ENCODE measurements at places on chromosomes 11 and 22.

GRCh38 chr22:20022231-20022977 is 1.5 kb downstream of the TANGO2 start:
- DNase-seq = no peak

DNA sequence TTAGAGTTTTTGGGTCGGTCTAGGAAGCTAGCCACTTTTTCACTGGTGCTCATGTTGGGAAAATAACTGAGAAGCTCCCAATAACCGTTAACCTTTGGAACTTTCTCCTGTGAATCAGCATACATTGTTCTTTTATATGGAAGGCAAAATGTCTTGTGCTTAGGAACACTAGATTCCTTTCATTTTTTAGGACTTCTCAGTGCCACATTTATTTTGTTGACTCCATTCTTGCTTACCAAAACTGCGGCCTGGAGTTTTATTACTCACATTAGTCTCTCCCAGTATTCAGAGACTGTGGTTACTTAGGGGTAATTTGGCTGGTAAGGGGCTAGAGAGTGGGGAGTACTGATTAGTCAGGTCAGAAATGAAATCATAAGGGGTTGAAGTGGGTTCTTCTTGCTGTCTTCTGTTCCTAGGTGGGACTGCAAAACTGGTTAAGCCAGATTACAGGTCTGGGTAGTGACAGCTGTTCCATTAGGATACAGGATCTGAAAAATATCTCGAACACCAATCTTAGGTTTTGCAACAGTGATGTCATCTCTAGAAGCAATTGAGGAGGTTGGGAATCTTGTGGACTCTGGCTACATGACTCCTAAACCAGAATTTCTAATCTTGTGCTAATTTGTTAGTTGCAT is 631.4 kb upstream of the LUZP2 start:
- no peak for DNase-seq

DNA sequence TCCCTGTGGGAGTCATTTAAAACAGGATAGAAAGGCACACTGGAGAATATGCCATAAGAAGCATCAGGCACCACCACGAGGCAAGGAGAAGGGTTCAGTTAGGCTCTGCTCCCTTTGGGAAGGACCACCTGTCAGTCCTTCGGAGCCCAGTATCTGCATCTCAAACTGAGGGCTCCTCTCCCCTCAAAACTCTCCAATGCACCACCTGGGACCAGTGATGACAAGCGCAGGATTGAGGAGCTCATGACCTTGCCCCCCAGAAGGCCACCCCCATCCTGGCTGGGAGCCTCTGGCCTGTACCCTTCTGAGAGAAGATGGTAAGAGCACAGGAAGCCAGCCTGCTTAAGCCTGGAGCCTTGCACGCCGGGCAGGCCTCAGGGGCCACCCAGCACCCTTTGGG is 39.4 kb downstream of the OPCML start:
- no peak for DNase-seq

DNA sequence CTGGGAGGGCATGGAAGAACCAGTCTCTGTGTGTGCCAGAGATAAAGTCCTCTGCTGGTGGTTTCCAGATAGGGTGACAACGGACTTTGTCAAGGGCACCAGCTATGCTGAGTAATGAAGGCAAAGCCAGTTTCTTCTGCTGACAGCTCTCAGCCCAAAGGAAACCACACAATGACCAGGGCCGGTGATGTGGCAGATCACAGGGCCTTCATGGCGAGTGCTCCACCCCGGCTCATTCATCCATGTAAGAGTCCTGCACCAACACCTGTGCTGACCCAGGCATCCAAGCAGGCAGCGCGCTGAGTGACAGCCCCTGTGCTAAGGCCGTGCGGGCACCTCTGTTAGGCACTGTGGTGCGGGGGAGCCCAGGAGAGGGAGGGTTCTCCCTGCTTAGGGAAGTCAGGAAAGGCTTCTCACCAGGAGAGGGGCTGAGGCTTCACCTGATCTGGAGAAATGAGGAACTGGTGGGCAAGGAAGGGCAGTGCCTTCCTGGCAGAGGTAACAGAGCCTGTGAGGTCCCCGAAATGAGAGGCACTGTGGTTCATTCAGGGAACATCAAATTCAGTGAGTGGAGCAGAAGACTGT is 33.8 kb downstream of the TP53I11 start:
- no peak for DNase-seq

- DNase-seq = no peak
Measured at GRCh38 chr11:17791144-17791543, 56.6 kb downstream of the KCNC1 start.

DNA sequence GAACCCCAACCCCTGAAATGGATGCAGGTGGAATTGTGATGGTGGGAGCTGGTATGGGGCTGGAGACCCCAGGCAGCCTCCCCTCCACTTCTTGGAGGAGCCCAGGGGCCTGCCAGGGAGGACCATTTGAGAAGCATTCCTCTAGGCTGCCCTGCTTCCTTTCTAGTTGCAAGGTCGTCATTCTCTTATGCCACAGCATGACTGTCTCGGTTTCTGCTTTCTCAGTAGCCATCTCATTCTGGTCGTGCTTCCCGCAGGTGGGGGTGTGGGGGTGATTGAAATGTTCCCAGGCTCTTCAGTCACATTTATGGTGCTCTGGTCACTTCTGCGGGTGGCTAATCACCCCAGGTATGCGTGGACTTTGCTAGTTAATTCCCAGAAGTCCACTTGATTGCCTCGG is 223.7 kb upstream of the TBCEL start:
- DNase-seq = no peak

- no peak for DNase-seq
Measured at GRCh38 chr22:49848690-49849160, 4.9 kb upstream of the ZBED4 start.

GRCh38 chr22:31243339-31244045 is 31.4 kb downstream of the LIMK2 start:
- no peak for DNase-seq

DNA sequence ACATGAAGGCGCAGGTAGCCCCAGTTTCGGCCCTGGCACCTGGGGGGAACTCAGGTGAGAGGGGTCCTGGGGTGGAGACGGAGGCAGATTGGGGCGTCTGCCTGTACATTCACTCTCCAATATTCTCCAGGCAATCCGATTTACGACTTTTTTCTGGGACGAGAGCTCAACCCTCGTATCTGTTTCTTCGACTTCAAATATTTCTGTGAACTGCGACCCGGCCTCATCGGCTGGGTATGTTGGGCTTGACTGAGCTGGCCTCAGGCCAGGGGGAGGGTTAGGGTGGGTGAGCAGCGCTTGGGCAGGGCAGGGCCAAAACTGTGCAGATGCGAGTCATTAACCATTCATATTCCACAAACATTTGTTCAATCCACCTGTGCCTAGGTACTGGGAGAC is 1.7 kb downstream of the TM7SF2 start:
- no peak for DNase-seq

DNA sequence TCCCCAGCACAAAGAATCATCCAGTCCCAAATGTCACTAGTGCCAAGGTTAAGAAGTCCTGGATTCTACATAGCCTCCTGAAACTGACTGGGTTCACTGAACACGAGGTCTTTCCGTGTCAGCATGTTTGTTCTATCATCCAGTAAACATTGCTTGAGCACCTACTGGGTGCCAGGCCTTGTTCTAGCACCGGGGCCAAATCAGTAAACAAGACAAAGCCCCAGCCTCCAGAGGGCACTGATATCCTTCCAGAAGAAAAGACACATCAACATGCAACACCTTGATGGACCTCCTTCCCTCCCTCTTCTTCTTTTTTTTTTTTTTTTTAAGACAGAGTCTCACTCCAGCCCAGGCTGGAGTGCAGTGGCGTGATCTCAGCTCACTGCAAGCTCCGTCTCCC is 26.9 kb downstream of the TPST2 start:
- DNase-seq = no peak

DNA sequence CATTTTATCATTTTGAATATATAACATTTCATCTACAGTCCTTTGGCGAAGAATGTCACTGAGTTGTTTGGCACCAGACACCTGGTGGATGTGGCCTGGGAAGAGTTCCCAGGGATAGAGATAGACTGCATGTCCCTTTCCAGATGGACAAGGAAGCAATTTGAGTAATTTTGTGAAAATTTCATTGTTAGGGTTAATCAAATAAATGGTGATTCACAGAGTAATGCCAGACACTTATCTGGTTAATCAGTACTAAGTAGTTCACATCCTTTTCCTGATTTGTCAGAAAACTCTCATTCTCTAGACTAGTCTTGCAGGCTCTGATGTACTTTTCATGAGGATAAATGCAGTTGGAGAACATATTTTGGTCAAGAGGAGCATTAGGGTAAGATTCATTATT is 41.6 kb downstream of the NAALAD2 start:
- DNase-seq = no peak

- no peak for DNase-seq
Measured at GRCh38 chr11:117688255-117688797, 108.7 kb downstream of the DSCAML1 start.

GRCh38 chr11:102014756-102015155 is 32.5 kb upstream of the CFAP300 start:
- no peak for DNase-seq

GRCh38 chr11:115325523-115325922 is 178.7 kb downstream of the CADM1 start:
- DNase-seq = no peak

DNA sequence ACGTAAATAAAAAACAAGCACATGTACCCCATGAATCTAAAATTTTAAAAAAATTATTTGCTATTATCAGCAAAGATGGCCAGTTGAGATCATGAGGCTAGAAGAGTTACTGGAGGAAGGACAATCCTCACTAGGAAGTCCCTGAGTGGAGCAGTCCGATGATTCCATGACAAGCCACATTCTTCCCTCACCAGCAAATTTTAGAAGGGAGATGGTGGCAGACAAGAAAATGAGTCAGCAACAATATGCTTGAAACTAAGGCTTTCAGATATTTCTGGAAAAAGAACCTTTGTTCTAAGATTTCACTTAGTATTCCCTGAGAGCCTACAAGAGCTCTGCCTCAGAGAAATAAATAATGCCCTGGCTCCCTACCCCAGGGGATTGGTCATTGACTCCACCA is 34.9 kb downstream of the P4HA3 start:
- no peak for DNase-seq

GRCh38 chr11:94201004-94201465 is 72.4 kb downstream of the PANX1 start:
- DNase-seq = no peak

DNA sequence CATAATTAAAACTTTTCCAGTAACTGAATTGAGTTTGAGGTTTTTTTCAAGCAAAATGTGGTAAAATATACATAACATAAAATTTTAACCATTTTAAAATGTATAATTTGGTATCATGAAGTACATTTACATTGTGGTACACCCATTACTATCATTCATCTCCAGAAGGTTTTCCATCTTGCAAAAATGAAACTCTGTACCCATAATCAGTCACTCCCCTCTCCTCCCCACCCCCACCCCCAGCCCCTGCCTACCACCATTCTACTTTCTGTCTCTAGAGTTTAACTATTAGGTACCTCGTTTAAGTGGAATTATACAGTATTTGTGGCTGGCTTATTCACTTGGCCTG is 63.7 kb downstream of the MICAL2 start:
- DNase-seq = no peak

- DNase-seq = peak; percentile 82
Measured at GRCh38 chr22:42581762-42582716, 28.3 kb downstream of the SERHL2 start.

DNA sequence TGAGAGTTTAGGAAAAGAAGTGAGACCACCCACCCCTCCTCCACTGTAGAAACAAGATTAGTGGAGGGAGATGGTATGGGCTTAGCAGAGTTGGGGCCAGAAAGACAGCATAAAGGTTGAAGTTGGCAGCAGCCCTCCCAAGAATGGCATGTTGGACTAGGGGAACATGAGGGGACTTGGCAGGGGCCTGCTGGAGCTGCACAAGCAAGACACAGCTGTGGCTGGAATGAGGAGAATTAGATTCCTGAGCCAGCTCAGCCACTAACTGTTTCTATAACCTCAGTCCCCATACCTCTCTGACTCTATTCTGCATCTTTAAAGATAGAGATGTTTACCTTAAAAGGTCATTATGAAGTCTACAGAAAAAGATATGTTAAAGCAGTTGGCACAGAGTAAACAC is 13.2 kb downstream of the MAP6 start:
- no peak for DNase-seq

GRCh38 chr11:100865443-100866065 is 178.5 kb downstream of the ARHGAP42 start:
- no peak for DNase-seq

GRCh38 chr22:45922256-45922655 is 54.7 kb downstream of the WNT7B start:
- no peak for DNase-seq

DNA sequence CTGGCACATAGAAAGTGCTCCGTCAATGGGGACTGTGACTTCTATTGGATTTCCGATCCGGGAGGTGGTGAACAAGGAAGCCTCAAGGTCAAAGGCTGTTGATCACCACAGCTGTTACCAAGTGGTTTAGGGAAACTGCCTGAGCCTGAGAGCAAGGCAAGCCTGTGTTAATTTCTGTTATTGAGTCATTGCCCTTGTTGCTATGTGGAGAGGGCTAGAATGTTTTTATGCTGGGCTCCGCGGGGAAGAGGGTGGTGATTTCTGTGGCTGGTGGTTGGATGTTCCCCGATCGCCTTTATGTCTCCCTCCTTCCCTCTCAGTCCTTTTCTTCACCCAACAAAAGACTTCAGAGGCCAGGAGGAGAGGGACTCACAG is 108.5 kb upstream of the ALX4 start:
- DNase-seq = no peak

DNA sequence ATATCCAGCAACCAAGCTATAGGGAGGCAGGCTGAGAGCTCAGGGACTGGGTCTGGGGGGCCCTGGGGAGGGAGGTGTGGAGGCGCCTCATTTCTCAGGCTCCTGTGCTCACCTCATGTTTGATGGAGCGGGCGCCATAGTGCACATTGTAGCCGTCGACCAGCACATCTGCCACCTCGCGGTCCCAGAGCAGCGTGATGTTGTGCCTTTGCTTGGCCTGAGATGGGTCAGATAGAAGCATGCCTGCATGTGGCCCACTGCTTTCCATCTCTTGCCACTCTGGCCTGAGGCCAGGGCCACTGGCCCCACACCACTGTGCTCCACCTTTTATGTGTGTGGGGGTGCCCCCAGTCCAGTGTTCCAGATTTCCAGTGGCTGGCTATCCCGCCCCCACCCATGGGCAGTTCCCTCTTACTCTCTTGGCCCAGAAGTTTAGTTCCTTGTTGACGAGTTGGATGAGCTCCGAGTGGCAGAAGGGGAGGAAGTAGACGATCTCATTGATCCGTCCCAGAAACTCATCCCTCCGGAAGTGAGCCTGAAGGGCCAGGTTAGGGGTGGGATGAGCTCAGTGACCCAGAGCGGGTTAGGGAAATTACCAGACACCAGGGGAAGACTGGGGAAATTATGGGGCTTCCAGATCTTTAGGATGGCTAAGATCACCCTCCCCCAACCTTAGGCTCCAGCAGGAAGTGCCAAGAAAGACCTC is 50.1 kb upstream of the PHOX2A start:
- no peak for DNase-seq

DNA sequence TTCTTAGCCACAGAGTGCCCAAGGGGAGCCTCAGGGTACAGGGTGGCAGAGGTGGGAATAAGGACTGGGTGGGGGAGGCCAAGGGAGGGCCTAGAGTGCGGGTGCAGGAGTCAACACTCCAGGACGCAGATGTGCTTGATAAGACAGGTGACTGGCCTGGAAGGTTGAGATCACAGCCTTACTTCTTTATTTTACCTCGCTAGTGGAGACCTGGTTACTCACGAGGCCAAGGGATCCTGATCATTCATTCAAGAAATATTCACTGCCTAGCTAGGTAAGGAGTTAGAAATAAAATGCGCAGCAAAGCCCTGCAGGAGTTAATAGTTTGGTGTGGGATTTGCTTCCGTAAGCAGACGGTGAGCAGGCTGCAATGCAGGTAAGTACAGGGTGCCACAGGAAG is 13.2 kb upstream of the PEX26 start:
- no peak for DNase-seq

Measured in ureter (tissue), 1 donor.